ENCODE measurements at places on chromosomes 4 and X.

DNA sequence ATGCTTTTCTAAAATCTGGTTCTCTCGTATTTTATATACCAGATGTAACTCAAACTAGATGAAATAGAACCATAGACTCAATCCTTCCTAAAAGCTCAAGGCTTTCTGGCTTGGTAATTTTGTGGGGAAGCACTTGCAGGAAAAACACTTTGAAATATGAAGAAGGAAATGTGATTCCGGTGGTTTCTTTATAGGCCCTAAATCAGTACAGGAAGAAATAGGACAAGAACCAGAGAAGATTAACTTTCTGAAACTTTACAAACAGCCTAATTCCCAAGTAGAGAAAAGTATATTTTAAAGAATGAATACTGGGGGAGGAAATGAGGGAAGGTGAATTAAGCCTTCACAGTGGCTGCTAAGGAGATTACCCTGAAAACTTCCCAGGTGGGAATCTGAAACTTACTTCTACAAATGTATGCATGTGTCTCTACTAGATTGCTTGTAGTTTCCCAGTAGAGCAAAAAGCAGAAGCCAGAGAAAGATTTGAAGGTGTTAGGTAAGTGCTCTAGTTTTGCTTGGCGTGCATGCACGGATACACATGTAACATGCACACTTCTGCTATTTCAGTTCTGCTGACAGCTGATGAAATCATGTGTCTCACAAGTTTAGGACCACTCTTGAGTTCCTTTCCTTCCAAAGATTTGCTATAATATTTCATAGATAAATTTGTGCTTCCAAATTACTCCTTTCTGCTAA lies 92.1 kb downstream of the AFF1 start:
- no peak for DNase-seq

GRCh38 chr4:76823495-76823894 lies 74.4 kb downstream of the SOWAHB start:
- DNase-seq = no peak

GRCh38 chr4:139239127-139239772 lies 40.8 kb downstream of the MGARP start:
- no peak for DNase-seq

GRCh38 chrX:110167952-110168451 lies 149.9 kb downstream of the AMMECR1 start:
- DNase-seq = peak; percentile 8

GRCh38 chrX:38561951-38562719 lies 793 bp downstream of the TSPAN7 start:
- DNase-seq = no peak

GRCh38 chrX:15947648-15948317 lies 93.2 kb upstream of the AP1S2 start:
- DNase-seq = no peak

DNA sequence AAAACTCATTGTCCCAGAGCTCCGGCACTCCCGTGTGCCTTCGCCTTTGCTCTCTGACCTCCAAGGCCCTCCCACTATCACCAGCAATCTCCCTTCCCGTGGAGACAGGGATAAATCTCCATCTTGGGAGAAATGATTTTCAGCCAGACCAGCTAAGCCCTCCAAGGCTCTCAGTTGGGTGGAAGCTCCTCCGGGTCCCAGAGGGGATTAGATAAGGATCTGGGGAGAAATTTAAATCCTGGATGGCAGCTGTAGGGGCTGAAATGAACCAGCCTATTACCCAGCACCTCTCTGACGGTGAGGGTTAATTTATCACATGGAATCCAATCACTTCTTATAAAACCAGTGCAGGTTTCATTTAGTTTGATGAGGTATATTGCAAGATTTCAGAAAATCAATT lies 366.2 kb downstream of the FBXW7 start:
- DNase-seq = no peak

GRCh38 chr4:2068566-2068965 lies 9.4 kb downstream of the NAT8L start:
- DNase-seq = no peak

- DNase-seq = no peak
These were observed 17.8 kb downstream of the MFAP3L start for GRCh38 chr4:170008371-170008770.

DNA sequence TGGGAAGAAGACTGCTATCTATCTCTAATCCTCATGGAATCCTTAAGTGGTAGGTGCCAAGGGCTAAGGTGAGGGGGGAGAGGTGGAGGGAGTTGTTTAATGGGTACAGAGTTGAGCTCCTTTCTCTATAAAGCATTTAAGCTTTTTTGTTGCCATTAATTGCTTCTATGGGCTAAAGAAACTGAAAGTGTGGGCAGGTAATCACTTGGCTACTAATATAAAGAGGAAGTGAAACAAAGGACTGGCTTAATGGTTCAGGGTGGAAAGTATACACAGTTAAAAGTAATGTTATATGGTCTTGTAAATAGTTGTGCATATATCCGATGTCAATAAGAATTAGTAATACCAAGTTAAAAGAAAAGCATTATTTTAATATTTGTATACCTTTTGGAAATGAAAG lies 83.9 kb downstream of the POLA1 start:
- no peak for DNase-seq

GRCh38 chr4:171279131-171279530 lies 534.1 kb upstream of the GALNTL6 start:
- DNase-seq = no peak

GRCh38 chrX:139924069-139924695 lies 8.7 kb downstream of the ATP11C start:
- DNase-seq = no peak

DNA sequence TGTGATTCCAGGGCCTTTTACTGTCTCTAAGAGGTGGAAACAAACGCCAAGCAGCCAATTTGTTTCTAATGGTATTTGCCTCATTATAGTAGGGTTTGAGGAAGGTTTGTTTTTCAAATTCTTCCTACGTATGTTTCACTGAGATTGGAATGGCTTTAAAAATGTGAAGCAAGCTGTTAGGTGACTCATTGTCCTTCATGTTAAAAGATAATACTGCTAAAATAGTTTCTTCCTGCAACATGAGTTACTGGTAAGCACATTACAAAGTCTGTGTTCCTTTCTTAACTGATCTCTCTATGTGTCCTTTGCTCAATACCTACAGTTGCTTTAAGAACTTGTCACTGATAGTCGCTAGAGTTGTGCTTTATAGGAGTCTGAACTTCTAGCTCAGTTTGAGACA lies 1183.9 kb downstream of the RPA4 start:
- no peak for DNase-seq

GRCh38 chr4:170446782-170447181 lies 357.0 kb upstream of the AADAT start:
- DNase-seq = no peak

- no peak for DNase-seq
These were observed 1.6 kb downstream of the SLC10A6 start for GRCh38 chr4:86847571-86847970.

GRCh38 chr4:78591404-78591803 lies 39.8 kb downstream of the ANXA3 start:
- DNase-seq = no peak

- no peak for DNase-seq
These were observed 194.7 kb downstream of the CPEB2 start for GRCh38 chr4:15197005-15197404.

GRCh38 chr4:165077034-165077578 lies 23.4 kb downstream of the TRIM75 start:
- no peak for DNase-seq

DNA sequence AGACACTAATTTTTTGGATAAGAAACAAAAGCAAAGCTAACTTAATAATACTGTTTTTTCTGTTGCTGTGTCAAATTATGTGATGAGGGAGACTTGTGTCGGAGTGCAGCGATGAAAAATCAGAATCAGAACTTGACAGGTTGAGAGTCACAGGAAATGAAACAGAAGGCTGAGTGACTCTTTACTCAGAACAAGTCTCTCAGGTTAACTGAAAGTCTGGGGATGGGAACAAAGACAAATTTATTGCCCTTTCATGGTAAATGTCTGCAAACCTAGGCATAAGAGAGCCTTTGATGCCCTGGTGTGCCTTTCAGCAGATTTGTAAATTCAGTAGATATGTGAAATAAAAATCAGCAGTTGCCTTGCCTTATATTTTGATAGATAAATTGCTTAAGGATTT lies 96.0 kb downstream of the ADGRL3 start:
- no peak for DNase-seq

DNA sequence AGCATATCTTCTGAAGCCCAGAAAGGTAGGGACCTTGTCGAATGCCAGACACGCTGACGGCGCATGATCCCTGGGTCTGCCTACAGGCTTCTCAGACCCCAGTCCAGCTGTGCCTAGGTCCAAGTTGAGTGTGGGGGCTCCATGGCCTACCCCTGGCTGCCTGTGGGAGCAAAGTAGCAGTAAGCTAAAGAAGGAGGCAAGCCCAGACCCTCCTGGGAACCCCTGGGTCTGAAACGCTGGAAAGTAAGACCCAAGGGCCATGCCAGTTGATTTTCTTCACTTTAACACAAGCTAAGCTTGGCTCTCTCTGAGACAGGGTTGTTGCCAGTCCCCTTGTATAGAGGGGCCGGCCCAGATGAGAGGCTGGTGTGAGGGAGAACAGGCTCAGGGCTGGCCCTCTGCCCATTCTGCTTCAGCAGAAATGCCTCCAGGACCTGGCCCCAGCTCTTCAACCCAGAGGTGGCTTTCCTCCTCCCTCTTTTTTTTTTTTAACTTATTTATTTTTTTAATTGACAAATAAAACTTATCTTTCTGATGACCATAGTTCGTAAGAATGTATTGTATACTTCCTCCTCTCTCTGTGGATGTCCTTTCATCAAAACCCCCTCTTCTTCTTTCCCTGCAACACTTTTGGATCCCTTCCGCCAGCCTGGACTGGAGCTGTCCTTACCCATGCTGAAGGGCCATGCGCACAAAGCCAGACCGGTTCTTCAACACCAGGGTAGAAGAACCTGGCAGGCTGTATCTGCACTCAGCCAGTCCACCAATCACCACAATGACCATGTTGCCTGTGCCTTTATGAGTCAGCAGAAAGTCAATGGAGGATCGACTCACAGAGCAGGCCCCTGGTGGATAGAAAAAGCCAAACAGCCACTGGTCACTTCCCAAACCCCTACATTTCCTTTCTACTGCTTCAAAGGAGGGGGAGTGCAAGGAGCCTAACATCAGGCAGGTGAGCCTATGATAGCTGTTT lies 7.1 kb downstream of the AWAT2 start:
- no peak for DNase-seq
